AML-193 (cell line): ENCODE measurements at places on chromosomes 12 and 14.

DNA sequence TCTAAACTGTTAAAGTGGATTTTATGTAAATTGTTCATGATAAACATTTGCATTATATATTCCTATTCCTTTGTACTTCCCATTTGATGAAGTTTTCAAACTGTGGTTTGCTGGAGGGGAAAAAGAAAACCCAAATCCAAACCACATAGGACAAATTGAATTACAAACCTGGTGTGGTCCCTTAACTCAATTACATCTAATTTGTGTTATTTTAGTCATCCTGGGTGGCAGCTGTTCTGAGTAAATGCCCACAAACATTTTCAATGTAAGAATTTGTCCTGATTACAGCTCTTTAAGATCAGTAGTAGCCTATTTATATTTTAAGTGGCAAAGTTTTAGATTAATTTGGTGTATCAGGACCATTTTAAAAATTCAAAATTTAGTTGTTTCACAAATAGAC is 153.9 kb downstream of the RAD51B start:
- DNase-seq = no peak

GRCh38 chr12:117380083-117380482 is 18.7 kb upstream of the NOS1 start:
- DNase-seq = no peak

GRCh38 chr12:53602176-53602864 is 23.9 kb downstream of the ATF7 start:
- no peak for DNase-seq

DNA sequence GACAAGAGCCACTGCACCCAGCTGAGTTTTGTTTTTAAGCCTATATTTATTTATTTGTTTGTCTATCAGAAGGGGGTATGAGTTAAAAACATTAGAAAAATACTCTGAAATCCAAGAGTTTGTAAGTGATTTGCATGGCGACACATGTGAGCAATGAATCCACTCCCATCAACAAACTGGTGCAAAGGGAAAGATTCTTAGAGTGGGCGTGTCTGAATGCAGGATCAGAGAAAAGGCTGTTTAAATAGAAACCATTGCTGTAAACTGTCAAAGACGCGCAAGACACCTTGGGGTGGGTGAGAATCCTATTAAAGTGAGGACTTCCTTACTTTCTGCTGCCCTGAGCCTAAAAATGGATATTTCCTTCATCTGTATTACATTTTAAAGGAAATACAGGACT is 51.9 kb downstream of the ZFYVE26 start:
- no peak for DNase-seq
